ENCODE measurements at places on chromosomes 13 and 19.
A peak's percentile ranks its signal among the peaks of the same experiment; 100 is the strongest.

DNA sequence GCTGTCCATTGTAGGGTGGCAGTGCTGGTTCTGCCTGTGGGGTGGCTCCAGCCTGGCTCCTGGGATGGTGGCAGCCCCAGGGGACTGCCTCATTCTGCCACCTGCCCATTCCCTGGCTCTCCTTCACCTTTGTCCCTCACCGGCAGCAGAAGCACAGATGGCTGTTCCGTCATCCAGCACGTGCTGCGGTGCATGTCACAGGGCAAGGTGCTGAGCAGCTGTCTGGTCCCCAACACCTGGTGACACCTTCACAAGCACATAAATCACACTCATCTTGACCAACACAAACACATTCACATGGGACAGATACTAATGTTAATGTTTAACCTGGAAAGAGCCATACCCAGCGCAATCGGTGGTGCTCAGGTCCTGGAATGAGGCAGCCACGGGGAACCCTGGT, 126.8 kb downstream of the UQCRFS1 start:
- DNase-seq, result peak; percentile 87

DNA sequence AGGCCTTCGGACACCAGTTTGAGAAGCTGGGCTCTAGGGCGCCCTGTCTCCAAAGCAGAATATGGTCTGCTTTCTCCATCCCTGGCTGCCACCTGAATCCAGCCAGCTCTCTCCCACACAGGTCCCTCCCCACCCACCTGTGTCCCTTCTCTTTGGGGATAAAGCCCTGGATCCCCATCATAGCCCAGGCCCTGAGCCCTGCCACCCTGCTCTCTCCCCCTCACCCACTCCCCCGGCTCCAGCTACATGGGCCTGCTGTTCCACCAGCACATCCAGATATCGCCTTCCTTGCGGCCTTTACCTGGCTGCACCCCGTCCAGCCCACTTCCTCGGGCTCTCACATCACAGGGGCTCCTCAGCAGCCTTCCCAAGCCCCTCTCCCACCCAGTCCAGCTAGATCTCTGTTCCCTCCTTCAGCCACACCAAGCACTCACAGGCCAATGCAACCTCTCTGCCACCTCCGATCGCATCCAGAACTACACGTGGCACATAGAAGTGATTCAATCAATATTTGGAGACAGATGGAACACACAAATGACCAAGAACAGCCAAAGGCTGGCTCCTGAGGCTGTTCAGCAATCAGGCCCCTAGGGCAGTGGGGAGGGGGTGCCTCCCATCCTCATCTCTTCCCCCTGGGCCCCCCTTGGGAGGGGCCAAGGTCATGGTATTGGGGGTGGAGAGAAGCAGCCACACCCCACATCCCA, 7.6 kb downstream of the AKT2 start:
- DNase-seq, result peak; percentile 44

- DNase-seq, result no peak
Measured at GRCh38 chr13:98559169-98559568, 17.7 kb downstream of the STK24 start.

GRCh38 chr19:46954993-46955812, 64.4 kb upstream of the NPAS1 start:
- DNase-seq, result peak; percentile 45

GRCh38 chr19:5165697-5166019, 175.0 kb downstream of the PTPRS start:
- DNase-seq, result no peak

- no peak for DNase-seq
Measured at GRCh38 chr13:27113436-27113835, 58.2 kb downstream of the USP12 start.

- DNase-seq, result peak; percentile 75
Measured at GRCh38 chr19:49149652-49150105, 5.5 kb downstream of the HRC start.

DNA sequence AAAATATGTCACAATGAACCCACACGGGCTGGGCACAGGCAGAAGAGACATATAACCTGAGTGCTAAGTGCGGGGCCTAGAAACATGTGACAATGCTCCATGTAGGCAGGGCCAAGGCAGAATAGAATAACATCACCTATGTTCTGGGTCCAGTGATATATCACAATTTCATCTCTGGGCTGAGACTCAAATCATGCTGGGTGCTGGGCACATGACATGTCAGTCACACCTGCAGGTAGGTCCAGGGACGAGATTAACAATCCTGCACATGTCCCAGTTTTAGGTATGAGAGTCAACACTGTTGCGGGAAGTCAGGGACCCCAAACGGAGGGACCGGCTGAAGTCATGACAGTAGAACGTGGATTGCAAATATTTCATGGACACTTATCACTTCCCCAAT, 50.3 kb downstream of the ZNF99 start:
- DNase-seq, result no peak

- DNase-seq, result no peak
Measured at GRCh38 chr19:19356901-19357566, 36.4 kb downstream of the MAU2 start.

- DNase-seq, result no peak
Measured at GRCh38 chr19:6185093-6185834, 49.8 kb downstream of the ACSBG2 start.

DNA sequence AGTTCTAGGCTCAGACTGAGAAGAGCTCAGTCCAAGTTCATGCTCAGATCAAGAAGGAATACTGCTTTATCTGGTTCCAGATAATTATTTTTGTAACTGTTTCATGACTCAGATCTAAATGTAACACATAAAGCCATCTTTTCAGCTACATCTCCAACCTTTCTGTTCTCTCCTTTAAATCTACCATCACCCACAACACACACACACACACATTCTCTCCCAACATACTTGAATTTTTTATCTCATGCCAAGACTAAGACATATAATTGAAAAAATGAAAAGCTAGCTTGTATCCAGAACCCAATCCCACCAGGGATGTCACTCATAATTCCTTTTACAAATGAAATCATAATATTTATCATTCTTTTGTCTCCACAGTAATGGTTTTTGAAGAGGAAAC, 7.6 kb downstream of the KATNAL1 start:
- DNase-seq, result no peak

DNA sequence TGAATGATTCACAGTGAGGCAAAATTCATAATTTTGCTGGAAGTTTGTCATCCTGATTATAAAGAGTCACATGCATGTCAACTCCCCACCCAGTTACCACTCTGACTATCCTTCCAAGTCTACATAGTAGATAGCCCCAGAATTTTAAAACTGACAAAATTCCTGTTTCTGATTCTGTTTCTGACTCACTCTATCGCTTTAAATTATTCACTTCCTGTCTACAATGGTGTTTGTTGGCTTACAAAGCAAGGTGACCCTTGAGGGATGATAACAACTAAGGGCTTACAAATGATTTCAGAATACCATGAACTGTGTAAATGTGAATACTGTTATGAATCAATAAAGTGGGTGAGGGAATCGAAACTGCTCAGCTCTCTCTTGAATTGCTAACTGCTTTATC, 98.7 kb upstream of the KL start:
- DNase-seq, result no peak

DNA sequence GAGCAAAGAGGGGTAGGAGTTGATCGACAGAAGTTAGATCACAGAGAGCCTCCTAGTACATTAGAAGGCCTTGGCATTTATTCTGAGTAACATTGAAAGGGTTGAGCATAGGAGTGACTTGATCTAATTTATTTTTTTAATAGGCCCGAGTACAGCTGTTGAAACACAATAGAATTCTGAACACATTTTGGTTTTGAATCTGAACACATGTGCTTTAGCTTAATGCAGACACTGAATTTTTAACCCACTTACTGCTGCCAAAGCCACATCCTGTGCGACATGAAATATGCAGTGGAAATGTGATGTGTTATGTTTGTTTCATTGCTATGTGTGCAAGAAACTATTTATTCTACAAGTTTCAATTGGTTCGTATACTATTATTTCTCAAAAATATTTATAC, 1505.9 kb downstream of the PCDH9 start:
- no peak for DNase-seq

DNA sequence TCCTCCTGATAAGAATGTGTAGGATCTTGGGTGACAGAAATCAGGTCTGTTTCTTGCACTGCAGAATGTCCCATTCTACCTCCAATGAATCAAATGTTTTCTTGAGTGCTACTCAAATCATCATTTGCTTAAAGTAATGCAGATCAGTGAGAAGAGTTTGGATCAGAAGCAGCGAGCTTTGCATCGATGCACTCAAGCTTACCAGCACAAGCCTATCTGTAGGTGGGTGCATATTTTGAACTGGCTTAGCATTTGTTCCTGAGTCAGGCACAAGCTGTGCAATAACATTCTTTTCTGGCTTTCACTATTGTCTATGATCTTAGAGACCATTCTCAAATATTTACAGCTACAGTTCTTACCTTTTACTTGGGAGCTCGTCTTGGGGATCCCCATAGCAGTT, 109.5 kb downstream of the UBL3 start:
- no peak for DNase-seq

DNA sequence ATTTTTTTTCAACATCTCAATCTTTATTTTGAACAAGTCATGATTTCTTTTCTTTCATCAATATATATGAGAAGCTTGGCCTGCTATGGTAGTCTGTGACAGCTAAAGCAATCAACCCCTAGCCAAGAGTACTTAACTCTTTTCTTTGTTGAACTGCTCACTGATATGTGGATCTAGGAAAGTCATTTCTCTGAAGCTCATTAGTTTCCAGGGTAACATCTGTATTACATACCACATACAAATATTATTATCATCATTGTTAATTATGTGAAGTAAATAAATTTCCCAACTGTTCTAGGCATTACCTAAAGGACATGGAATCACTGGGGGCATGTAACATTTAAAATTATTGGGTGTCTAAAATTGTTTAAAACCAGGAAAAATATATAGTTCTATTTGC, 267.3 kb downstream of the DCT start:
- no peak for DNase-seq

GRCh38 chr13:111007209-111007608, 92.3 kb upstream of the ANKRD10 start:
- DNase-seq, result no peak

- DNase-seq, result no peak
Measured at GRCh38 chr13:82011355-82011754, 1670.4 kb upstream of the SPRY2 start.

GRCh38 chr13:97058391-97058790, 64.1 kb upstream of the OXGR1 start:
- no peak for DNase-seq

DNA sequence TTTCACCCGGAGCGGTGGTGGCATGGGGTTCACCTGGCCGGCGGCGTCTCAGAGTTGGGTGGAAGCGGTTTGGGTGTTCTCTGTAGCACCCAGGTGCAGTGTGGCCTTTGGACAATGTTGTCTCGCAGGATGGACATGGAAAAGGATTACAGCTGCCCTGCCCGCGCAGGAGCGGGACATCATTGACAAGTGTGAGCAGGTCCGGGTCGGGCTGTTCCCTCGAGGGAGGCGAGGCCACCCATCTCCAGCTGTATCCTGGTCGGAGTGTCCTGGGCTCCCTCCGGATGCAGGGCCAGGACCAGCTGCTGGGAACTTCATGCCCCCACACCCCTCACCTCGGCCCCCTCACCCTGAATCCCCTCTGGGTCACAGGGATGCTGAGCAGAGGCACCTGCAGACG, 7.8 kb upstream of the ZNF14 start:
- no peak for DNase-seq

GRCh38 chr13:97499181-97499580, 65.2 kb downstream of the RAP2A start:
- DNase-seq, result no peak

DNA sequence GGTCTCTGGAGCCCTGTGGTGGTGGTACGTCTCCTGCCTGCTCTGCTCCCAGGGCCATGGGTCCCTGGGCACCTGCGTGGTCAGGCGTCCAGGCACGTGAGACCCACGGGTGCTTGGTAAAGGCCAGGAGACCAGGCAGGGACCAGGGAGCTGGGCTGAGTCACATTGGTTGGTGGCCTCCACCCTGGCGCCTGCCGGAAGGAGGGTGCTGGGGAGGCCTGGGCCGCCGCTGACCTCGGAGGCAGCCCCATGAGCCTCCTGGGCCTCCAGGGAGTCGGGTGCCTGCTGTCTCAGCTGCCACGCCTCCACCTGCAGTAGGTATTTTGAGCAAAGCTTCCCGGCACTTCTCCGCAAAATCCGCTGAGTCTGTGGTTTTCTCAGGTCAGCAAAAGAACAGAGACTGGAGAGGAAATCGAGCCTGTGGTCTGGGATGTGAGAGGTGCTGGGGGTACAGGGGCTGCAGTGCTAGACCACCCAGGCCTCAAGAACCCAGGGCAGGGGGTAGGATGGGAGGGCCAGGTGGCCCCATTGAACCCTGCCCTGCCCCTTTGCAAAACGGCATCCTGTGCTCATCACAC, 3.6 kb upstream of the PLK5 start:
- no peak for DNase-seq

- no peak for DNase-seq
Measured at GRCh38 chr19:47593860-47594259, 15.1 kb upstream of the BICRA start.

GRCh38 chr19:11279505-11280236, 16.3 kb upstream of the TSPAN16 start:
- DNase-seq, result no peak

- peak; percentile 27 for DNase-seq
Measured at GRCh38 chr13:52405767-52406494, at the start of gene THSD1. THSD1 (minus strand) TSS chr13:52406172; CDS start chr13:52402600, 3,572 bp downstream.

GRCh38 chr13:26908126-26908525, 147.5 kb upstream of the GPR12 start:
- DNase-seq, result no peak

DNA sequence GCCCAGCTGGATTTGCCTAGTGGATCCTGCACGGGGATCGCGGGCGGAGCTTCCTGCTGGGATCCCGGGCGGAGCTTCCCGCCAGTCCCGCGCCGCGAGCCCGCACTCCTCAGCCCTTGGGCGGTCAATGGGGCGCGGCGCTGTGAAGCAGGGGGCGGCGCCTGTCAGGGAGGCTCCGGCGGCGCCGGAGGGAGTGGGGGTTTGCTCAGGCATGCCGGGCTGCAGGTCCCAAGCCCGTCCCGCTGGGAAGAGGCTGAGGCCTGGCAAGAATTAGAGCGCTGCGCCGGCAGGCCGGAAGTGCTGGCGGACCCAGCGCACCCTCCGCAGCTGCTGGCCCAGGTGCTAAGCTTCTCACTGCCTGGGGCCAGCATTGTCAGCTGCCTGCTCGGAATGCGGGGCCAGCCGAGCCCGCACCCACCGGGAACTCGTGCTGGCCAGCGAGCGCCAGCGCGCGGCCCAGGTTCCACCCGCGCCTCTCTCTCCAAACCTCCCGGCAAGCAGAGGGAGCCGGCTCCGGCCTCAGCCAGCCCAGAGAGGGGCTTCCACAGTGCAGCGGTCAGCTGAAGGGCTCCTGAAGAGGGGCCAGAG, 119.6 kb downstream of the PRR20E start:
- no peak for DNase-seq

DNA sequence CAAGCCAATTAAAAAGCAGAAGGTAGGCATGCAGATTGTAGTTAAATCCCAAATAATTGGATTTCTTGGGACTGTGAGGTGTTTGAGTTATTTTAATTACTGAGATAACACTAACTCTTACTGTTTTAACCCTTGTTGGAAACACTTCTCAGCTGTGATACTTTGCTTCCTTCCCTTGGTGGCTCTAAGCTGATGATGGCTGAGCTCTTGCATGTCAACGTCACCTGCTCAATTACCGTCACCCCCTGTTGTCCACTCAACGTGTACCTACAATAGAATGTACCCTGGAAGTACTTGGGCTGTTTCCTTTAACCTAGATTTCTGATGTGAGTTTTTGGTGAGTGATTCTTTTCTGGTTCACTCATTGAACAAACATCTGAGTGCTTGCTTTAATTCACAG, 303.4 kb downstream of the SLC7A1 start:
- no peak for DNase-seq

All from large intestine (tissue), 12 donors.